Type B pancreatic cell (in vitro differentiated cells): ENCODE measurements at places on chromosomes 13 and 19. TPM values are rescaled to one million over a fixed set of nuclear protein-coding genes. Genes with fewer than 3 reads are reported as not detected.

- no peak for DNase-seq
- H3K4me3 ChIP-seq: no peak overlapping the region
- H3K27ac ChIP-seq: no peak overlapping the region
- H3K36me3 ChIP-seq: no peaks in the 10 kb centered on the region
- H3K4me1 ChIP-seq: peaks cover 3% of the 10 kb centered on the region
These were observed 778.3 kb upstream of the SLC10A2 start for GRCh38 chr13:103844471-103844870.

GRCh38 chr19:1856698-1857603 lies 6.4 kb downstream of the KLF16 start:
- peak overlapping the region; percentile 74 for H3K4me3 ChIP-seq
- H3K27ac ChIP-seq: peak overlapping the region; percentile 76
- H3K36me3 ChIP-seq: no peaks in the 10 kb centered on the region
- peaks cover 18% of the 10 kb centered on the region for H3K4me1 ChIP-seq
- DNase-seq: no peak

- peaks cover 1% of the 10 kb centered on the region for H3K4me1 ChIP-seq
- H3K36me3 ChIP-seq: peaks cover 28% of the 10 kb centered on the region
- no peak overlapping the region for H3K4me3 ChIP-seq
- no peak for DNase-seq
These were observed 145.3 kb downstream of the PDS5B start for GRCh38 chr13:32731576-32731975.

DNA sequence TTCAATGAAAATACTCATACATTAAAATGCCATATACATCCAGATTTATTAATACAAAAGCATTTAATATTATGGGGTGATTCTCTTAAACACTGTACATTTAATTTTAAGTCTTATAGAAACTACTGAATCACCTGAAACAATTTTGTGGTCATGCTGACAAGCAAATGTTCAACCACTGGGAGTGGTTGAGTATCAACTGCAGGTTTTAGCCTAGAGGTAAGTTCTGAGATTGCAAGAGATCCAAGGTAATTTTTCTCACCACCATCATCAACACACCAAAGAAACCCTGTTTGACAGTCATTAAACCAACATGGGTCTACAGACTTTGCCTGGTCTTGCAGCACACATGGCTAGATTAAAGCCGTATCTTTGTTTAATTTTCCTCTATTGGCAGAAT lies 196.3 kb downstream of the LHFPL6 start:
- H3K4me1 ChIP-seq: peaks cover 36% of the 10 kb centered on the region
- H3K27ac ChIP-seq: peak overlapping the region; percentile 60
- no peaks in the 10 kb centered on the region for H3K36me3 ChIP-seq
- DNase-seq: no peak
- no peak overlapping the region for H3K4me3 ChIP-seq
- H3K27me3 ChIP-seq: no peaks in the 10 kb centered on the region

DNA sequence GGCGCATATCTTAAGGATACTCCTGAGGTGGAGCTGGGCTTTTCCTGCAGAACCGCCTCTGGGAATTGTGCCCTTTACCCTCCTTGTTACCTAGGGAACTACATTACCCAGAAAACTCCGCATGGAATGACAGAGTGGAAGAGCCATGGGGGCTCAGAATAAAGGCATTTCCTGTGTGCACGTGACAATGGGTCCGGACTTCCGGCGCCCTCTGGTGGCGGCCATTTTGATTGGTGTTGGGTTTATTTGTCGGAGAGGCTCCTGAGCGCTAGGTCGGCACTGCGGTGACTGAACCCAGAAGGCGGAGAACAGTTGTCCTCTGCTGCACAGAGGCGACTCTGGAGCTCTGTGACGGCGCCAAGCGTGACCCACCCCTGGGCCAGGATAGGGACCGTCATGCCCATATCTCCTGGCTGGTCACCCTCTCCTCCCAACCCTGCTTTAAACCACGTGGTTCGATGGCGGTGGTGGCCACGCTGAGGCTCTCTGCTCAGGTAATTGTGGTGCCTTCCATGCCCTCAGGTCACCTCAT lies at the start of gene ZNF587B:
ZNF587B (plus strand) TSS at position 229 of the 532 bp plus-strand sequence; CDS start at position 459, 230 bp downstream.
- H3K4me1 ChIP-seq: peaks cover 25% of the 10 kb centered on the region
- H3K36me3 ChIP-seq: peaks cover 43% of the 10 kb centered on the region
- no peaks in the 10 kb centered on the region for H3K27me3 ChIP-seq
- H3K4me3 ChIP-seq: peak within 1 kb of the TSS; percentile 96
- DNase-seq: peak; percentile 86

DNA sequence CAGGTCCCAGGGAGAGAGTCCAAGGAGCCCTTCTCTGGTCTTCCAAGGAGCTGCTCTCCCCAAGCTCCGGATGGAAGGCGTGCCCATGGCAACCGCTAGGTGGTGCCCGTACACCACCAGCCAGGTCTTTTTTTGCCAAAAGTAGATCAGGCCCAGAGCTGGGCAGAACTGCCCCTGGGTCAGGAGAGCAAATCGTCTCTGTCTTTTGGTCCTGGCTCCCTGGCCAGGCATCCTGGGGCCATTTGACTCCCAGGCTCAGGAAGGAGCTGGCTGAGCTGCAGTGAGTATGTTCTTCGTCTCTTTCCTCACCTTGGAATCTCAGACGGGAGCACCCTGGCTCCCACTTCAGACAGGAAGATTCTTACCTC lies 24.6 kb upstream of the BCL3 start:
- DNase-seq: peak; percentile 84

DNA sequence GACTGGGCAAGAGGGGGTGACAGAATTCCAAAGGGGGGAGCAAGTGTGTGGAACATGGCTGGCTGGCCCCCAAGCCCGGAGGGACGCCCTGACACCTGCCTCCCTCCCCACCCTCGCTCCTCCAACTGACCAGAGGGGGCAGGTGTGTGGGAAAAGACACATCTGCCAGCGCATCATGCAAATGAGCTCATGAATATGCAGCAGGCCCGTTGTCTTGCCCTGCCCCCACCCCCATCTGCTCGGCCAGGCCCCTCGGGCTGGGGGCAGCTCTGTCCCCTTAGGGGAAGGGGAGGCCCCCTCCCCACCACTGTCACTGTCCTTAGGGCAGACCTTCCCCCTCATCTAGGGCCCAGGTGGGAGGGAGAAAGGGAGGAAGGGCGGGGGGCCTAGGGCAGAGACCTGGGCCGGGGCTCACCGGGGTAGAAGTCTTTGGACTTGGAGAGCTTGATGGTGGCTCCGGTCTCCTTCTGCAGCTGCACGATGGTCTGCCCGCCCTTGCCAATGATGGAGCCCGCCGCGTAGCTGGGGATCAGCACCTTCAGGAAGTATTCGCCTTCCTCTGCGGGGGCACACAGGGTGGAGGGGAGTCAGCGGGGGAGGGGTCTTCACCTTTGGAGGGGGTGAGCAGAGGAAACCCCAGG lies 12.9 kb downstream of the NOVA2 start:
- no peaks in the 10 kb centered on the region for H3K4me1 ChIP-seq
- no peak overlapping the region for H3K27ac ChIP-seq
- peaks cover 59% of the 10 kb centered on the region for H3K27me3 ChIP-seq
- no peak overlapping the region for H3K4me3 ChIP-seq
- no peak for DNase-seq

DNA sequence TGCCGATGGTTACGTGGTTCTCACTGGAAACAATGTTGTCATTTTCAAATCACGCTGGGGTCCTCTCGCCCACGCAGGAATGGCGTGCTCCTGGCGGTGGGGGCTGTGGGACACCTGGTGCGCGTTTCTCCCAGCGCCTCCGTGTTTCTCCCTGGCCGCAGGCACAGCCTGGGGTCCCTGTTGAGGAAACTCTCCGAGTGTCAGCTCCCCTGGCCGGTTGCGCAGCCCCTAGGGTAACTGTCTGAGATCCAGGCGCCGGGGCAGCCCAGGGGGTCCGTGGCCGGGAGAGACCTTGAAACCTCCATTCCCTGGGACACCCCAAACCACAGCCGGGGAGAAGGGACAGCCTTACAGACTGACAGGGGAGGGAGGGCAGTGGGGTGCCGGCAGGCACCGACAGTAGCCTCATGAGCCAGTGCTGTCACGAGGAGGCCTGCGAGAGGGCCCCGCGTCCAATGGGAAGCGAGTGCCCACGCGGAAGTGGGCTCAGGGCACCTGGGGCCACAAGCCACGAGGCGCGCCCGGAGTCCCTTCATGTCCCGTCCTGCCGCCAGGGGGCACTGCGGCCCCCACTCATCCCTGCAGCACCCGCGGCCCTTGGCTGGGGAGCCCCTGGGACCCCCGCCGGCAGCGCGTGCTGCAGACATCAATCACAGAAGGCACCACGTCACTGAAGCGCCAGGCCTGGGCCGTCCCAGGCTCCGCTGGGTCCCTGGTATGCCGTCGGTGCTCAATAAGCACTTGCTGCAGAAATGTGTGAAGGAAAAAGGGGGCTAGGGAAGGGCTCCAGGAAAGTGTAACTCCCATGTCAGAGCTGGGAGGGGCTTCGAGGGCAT lies 9.5 kb downstream of the ADAMTSL5 start:
- DNase-seq: peak; percentile 76
- H3K4me3 ChIP-seq: no peak overlapping the region
- H3K27ac ChIP-seq: no peak overlapping the region
- peaks cover 5% of the 10 kb centered on the region for H3K4me1 ChIP-seq
- H3K27me3 ChIP-seq: peaks cover 35% of the 10 kb centered on the region

GRCh38 chr19:6450166-6450565 lies 9.4 kb downstream of the SLC25A23 start:
- peak overlapping the region; percentile 22 for H3K27ac ChIP-seq
- peaks cover 35% of the 10 kb centered on the region for H3K36me3 ChIP-seq
- H3K4me1 ChIP-seq: no peaks in the 10 kb centered on the region

DNA sequence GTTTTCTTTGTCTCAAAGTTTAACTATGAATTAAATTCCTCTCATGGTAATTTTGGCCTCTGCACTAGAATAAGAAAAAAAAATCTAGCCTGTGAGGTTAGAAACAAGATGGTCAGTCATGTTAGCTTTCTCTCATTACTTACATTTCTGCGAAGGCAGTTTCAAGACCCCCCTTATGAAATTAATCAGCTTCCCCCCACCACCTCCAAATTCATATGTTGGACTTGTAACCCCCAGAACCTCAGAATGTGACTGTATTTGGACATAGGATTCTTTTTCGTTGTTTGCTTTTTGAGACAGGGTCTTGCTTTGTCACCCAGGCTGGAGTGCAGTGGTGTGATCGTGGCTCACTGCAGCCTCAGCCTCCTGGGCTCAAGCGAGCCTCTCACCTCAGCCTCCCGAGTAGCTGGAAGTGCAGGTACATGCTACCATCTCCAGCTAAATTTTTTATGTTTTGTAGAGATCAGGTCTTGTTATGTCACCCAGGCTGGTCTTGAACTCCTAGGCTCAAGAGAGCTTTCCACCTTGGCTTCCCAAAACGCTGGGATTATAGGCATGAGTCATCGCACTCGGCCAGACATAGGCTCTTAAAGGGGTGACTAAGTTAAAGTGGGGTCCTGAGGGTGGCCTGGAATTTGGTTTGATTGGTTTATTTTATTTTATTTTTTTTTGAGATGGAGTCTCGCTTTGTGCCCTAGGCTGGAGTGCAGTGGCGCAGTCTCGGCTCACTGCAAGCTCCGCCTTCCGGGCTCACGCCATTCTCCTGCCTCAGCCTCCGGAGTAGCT lies 1.4 kb downstream of the PLA2G4C start:
- no peak overlapping the region for H3K27ac ChIP-seq
- peaks cover 4% of the 10 kb centered on the region for H3K4me1 ChIP-seq
- DNase-seq: no peak
- H3K36me3 ChIP-seq: no peaks in the 10 kb centered on the region
- no peak overlapping the region for H3K4me3 ChIP-seq
- no peaks in the 10 kb centered on the region for H3K27me3 ChIP-seq

DNA sequence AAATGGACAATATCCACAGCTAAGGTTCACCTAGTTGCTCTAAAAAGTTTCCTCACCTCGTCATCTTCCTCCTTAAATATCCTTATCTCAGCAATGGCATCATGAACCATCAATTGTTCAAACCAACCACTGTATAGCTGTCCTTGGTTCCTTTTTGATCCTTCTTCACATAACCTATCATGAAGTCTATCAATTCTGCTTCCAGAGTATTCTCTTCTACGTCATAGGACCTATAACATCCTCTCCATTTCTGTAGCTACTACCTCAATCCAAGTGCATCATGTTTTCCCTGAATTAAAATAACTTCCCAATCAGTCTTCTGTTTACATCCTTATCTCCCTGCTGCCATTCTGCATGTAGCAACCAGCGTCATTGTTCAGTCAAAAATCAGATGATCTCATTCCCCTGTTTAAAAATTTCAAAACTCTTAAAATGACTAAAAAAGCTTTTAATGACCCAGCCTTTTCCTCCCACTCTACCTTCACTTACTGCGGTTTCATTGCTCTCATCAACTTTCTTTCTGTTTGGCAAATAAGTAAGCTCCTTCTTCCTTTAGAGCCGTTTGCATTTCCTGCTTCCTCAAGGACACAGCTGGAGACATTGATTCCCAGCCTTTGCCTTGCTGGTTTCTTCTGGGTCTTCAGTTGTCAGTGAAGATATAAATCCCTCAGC lies 223.9 kb upstream of the MIR17HG start:
- no peaks in the 10 kb centered on the region for H3K36me3 ChIP-seq
- H3K4me1 ChIP-seq: peaks cover 7% of the 10 kb centered on the region
- DNase-seq: no peak
- H3K27ac ChIP-seq: no peak overlapping the region

- H3K4me3 ChIP-seq: no peak overlapping the region
- H3K27me3 ChIP-seq: no peaks in the 10 kb centered on the region
- H3K27ac ChIP-seq: no peak overlapping the region
- peaks cover 17% of the 10 kb centered on the region for H3K4me1 ChIP-seq
- peaks cover 4% of the 10 kb centered on the region for H3K36me3 ChIP-seq
These were observed 5.3 kb downstream of the ELF1 start for GRCh38 chr13:41013835-41014234.

DNA sequence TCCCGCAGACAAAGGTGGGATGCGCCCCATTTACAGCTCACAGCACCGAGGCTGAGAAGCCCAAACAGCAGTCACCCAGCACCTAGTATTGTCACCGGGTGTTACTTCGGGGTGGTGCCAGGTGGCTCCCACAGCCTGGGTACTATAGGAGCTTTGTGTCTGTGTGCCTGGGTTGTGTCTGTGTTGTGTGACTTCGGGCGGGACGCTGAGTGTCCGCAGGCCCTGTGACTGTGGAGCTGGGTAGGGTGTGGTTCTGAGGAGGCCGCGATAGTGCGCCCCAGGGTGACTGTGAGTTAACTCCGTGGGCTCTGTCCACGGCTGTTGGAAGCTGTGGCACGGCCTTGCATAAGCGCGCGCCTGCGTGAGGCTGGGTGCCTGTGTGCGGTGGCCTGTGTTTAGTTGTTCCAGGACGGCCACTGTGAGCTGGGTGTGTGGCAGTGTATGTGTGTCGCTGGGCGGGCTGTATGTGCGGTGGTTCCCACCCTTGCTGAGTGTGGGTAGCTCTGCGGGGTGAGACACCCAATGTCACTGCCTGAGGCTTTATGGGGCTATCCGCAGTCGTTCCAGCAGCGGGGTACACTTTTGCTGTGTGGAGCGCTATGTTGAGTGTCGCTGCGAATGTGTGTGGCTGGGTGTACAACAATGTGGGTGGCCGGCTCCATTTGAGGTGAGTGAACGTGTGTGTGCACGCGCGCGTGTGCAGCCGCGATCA lies 559 bp upstream of the SSBP4 start:
- no peaks in the 10 kb centered on the region for H3K27me3 ChIP-seq
- H3K36me3 ChIP-seq: no peaks in the 10 kb centered on the region
- no peak for DNase-seq
- H3K4me3 ChIP-seq: peak overlapping the region; percentile 86
- peaks cover 47% of the 10 kb centered on the region for H3K4me1 ChIP-seq

GRCh38 chr13:109868578-109869311 lies 82.4 kb upstream of the IRS2 start:
- H3K27ac ChIP-seq: peak overlapping the region; percentile 27
- no peak overlapping the region for H3K4me3 ChIP-seq
- no peaks in the 10 kb centered on the region for H3K36me3 ChIP-seq
- no peaks in the 10 kb centered on the region for H3K4me1 ChIP-seq
- H3K27me3 ChIP-seq: peaks cover 4% of the 10 kb centered on the region

The CGB1 gene
- not detected in 2 replicates for total RNA-seq

The LGALS7 gene
- total RNA-seq: 1.8 and 1.9 TPM in 2 replicates

The F7 gene
- 3.0 and 5.3 TPM in 2 replicates for total RNA-seq

The KLK2 gene
- total RNA-seq: 0.43 TPM in 1 of 2 replicates, not detected in the other

The ZNF835 gene
- 0.12 and 0.74 TPM in 2 replicates for total RNA-seq

The APOE gene
- total RNA-seq: 168 and 209 TPM in 2 replicates

The ETHE1 gene
- total RNA-seq: 57.3 and 116 TPM in 2 replicates

The APOC4 gene
- not detected in 2 replicates for total RNA-seq

The TEAD2 gene
- 28.9 and 116 TPM in 2 replicates for total RNA-seq
